ENCODE measurements at places on chromosomes 16 and 17.

DNA sequence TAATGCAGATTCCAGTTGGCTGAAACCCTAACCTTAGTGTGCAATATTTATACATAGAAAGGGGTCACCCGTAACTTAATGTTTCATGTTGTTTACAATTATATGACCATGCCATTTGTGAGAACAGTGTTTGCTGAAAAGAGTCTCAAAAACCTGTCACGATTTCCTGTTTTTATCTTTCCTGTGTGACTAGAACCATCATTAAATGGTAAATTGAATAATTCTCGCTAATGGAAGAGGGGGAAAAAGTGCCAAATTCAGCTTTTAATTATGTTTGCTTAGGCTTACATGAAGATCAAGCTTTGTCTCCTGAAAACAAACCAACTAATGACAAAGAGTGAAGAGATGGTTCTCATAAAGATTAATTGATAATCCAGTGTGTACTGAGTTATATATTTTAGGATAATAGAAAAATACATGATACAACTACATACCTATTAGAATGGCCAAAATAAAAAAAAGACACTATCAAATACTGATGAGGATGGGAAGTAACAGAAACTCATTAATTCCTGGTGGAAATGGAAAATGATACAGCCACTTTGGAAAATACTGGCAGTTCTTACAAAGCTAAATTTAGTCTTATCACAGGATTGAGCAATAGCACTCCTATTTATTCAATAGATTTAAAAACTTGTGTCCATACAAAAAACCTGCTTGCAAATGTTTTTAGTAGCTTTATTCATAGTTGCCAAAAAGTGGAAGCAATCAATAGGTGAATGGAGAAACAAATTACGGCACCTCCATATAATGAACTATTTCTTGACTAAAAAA lies 141.7 kb downstream of the CDK5R1 start:
- DNase-seq: no peak

GRCh38 chr16:78994135-78994745 lies 606.3 kb downstream of the MAF start:
- peak; percentile 33 for DNase-seq

DNA sequence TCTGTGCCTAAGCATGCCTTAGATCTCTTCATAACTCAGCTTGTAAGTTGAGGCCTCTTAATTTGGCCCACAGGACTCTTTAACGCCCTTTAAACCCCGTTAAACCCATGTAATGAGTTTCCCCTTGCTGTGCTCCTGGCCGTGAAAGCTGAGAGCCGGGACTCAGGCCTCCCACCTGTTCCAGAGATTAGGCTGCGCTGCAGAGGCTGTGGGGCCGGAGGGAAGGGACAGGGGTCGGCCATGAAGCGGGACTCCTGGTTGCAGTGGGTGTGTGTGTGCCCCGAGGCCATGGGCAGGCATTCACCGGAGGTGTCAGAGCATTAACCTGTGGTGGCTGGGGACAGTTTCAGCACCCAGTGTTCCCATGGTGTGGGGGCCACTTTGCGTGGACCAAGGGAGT lies 150.8 kb upstream of the IRX3 start:
- no peak for DNase-seq

- peak; percentile 29 for DNase-seq
Measured at GRCh38 chr17:35448214-35448898, at the start of gene SLFN13. TSS of gene SLFN13 (minus strand) at chr17:35448766. CDS start at chr17:35445680, 3,086 bp downstream.

GRCh38 chr16:1668612-1669319 lies 9.3 kb upstream of the JPT2 start:
- no peak for DNase-seq

GRCh38 chr17:29715680-29716079 lies 93.0 kb upstream of the CORO6 start:
- no peak for DNase-seq

- DNase-seq: no peak
Measured at GRCh38 chr17:8133399-8133798, 9.5 kb upstream of the HES7 start.

- no peak for DNase-seq
Measured at GRCh38 chr17:79944821-79945391, 90.8 kb downstream of the TBC1D16 start.

GRCh38 chr17:60134396-60135150 lies 15.2 kb upstream of the CA4 start:
- peak; percentile 13 for DNase-seq

- DNase-seq: no peak
Measured at GRCh38 chr17:79090443-79091225, 16.0 kb downstream of the ENGASE start.

GRCh38 chr16:28913946-28914724 lies 10.9 kb downstream of the RABEP2 start:
- peak; percentile 23 for DNase-seq
